ENCODE measurements at places on chromosomes 11 and 22.

DNA sequence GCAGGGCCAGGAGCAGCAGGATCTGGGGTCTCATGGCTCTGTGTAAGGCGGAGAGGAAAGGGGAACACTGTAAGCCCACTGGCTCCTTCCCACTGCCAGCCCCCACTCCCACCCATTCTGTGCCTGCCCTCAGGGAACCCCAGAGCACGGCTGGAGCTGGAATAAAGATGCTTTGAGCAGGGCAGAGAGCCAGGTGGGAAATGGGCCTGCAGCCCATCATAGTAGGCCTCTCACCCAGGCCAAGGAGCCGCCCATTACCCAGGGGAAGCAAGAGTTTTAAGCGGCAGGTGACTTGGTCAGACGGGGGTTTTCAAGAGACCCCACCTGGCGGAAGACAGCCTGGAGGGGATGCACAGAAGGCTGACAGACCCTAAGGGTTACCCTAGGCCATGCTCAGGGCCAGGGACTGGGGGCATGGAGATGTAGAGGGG lies 4.6 kb downstream of the LRRC32 start:
- no peak for DNase-seq

DNA sequence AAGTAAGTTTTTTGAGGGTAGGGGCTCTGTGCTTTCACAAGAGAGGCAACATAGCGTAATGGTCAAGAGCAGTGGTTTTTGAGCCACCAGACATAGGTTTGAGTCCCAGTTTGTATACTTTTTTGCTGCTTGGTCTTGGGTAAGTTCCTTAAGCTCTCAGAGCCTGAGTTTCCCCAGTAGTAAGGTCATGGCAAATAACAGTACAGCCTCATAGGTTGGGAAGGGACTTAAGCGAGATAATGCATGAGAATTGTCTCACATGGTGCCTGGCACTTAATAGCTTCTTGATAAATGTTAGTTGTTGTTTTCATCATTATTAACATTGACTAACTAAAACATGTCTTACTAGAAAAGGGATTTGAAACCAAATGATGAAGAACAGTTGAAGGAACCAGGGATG lies 83.1 kb downstream of the ARFGAP2 start:
- DNase-seq = no peak

GRCh38 chr11:120196826-120197225 lies 14.0 kb upstream of the OAF start:
- DNase-seq = no peak

GRCh38 chr22:45680932-45681700 lies 9.5 kb downstream of the ATXN10 start:
- DNase-seq = no peak

DNA sequence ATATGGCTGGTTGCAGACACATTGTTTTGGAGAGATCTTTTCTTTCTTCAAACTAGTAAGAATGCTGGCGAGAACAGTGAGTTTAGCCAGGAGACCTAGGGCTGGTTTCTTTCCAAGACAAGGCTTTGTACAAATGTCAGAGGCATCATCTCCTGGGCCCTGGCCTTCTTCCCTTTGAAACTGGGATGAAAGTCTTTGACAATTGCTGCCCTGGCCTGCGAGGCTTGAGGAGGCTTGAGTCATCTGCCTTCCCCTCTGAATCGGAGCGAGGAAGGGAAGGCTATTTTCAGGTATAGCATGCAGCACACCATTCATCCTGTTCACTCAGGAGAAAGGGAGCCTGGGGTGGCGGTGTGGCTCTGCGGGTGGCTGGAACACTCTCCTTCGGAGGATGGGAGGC lies 21.5 kb upstream of the PARVG start:
- no peak for DNase-seq
